Central memory CD4-positive, alpha-beta T cell (primary cell): ENCODE measurements at places on chromosomes 1 and 21.

GRCh38 chr1:173276922-173277800 is 70.0 kb upstream of the TNFSF4 start:
- no peak for DNase-seq

GRCh38 chr1:30847358-30847972 is 61.1 kb downstream of the SDC3 start:
- DNase-seq, result no peak

DNA sequence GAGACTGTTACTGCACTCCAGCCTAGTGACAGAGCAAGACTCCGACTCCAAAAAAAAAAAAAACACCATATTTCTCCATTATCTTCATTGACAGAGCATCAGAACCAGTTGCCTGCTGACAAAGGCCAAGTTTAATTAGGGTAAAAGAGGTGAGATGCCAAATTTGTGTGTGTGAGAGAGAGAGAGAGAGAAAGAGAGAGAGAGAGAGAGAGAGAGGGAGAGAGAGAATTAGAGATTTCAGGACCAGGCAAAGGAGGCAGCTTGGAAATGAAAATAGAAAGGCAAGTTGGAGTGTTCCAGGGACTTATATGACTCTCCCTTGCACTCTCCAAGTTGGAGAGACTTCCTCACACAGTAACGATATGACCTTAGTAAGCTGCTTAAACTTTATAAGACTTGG is 24.3 kb upstream of the UAP1 start:
- no peak for DNase-seq

- DNase-seq, result no peak
These were observed 123.9 kb downstream of the LHX4 start for GRCh38 chr1:180353945-180354344.

DNA sequence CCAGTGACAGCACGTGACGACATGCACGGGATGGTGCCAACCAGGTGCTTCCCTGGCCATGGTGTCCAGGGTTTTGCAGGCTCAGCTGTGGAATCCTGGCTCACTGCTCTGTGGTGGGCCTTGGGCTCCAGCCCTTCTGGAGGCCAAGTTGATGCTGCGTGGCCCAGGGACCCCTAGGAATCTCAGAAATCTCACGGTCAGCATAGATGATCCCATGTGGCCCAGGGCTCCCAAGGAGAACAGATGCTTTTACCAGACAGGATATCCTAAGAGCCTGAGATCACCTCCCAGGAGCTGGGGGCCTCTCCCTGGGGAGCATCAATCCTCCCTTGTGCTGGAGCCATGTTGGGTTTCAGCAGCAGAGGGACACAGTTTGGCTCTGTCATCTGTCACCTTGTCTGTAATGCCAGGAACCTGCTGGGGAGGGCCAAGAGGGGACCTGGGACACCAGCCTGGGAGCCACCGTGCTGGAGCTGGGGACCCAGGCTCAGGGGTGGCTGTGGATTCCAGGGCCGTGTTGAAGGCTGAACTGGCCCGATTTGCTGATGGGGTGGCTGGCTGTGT is 63.9 kb downstream of the TRIM11 start:
- no peak for DNase-seq

DNA sequence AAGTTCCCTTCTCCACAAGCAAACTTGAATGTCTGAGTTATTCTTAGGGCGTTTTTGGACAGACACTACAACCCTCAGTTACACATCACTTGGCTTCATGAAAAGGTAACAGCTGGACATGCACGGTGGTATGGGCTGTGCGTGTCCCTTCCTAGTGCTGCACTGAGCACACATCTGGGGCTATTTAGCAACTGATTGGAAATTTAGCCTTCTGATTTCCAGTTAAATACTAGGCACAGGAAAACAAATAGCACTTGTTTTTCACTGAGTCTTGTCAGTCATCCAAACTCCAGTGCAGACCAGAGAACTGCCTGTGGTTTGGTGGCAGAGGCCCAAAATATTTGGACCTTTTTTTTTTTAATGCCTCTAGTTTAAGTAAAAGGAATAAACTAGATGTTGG is 134.7 kb downstream of the TGFBR3 start:
- DNase-seq, result no peak

DNA sequence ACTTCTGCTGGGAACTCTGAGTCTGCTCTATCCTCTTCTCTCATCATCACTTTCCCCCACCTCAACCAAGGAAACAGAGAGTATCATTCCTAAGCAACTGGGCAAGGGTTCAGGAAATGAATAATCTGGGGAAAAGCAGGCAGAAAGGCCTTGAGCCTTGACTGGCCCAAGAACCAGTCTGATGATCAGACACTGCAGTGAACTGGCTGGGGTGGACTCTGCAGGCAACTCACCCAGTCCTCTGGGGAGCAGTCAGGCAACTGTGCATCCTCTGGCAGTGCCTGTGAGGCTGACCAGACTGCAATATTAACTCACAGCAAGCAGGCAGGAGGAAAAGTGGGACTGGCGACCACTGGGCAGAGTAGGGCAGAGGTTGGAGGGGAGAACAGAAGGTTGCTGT is 991 bp downstream of the ANKRD35 start:
- no peak for DNase-seq

DNA sequence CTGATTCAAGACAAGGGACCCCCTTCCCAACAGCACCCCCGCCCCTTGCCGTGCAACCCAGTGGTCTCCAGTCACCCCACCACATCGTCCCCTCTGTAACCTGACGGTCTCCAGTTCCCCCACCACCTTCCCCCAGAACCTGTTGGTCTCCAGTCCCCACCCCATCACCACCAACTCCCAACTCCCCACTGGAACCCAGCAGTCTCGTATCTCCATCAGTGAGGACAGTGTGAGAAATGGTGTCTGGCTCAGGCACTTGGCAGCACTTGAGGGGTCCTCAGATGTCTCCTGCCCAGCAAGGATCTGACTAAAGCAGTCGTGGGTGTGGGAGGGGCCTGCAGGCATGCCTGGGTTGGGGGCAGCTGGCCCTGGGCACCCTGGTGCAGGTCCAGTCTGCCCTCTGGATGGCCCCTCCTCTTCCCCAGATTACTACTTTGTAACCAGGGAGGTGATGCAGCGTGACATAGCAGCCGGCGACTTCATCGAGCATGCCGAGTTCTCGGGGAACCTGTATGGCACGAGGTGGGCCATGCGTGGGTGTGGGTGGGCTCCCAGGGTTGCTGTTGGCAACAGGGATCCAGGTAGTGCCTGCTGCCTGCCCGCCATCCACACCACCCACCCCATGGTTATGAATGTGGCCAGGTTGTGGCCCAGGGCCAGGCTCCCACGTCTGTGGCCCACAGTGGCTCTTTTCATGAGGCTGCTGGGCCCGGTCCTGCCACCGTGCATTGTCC is 3.1 kb upstream of the GJC2 start:
- no peak for DNase-seq

DNA sequence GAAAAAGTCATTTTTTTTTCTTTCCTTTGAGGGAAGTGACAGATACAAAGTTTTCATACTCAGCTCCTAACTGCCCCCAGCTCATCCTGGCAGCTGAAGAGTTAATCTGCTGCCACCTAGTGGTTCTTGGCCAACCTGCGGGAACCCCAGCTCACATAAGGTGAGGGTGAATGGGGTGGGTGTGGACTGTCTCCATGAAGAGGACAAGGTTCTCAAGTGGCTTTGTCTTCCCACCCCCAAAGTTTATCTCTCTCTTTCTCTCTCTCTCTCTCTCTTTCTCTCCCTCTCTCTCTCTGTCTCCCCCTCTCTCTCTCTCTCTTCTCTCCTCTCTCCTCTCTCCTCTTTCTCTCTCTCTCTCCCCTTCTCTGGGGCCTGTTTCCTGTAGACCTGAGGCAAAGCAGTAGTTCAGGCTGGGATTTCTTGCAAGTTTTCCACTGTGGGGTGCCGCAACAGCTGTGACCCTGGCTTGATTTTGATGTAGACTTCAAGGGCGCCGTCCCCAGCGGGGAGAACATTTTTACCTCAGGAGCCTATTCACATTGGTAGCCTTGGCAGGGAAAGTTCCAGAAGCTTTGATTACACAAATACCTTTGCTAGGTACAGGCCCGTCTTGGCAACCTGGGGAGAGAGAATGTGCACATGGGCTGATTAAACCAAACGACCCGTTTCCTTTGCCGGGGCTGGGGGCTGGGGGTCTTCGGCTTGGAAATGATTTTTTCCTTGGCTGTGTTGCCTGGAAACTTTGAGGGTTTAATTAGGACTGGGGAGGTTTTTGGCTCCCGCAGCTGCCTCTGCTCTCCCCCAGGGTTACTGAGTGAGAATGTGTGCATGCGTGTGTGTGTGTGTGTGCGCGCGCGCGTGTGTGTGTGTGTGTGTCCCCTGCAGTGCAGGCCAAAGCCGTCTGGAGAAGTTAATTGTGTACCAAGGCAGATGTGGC is 135.9 kb downstream of the TM2D1 start:
- peak; percentile 9 for DNase-seq

- no peak for DNase-seq
These were observed 242.4 kb downstream of the PLPP3 start for GRCh38 chr1:56336982-56337381.

- DNase-seq, result no peak
These were observed 342.8 kb upstream of the KAZN start for GRCh38 chr1:14255711-14256110.

DNA sequence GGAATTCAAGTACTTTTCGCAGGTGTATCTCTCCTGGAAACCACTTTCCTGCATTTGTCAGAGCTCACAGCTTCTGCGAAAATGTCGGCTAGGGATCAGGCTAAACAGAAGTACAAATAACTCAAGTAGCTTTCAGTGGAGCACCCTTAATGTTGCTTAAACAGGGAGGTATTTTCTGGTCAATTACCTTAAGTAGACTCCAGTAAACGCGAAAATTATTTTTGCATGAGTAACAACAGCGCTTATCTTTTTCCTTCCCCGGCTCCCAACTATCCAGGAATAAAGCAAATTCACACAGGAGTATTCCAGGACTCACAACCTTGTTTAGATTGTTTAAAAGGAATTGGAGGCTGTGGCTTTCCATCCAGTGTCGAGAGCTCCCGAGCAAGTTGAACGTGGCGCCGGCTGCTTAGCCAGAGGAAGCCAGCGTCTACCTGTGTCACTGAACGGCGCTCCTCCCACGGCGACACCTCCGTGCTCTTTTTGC is 7.3 kb upstream of the SIM2 start:
- no peak for DNase-seq

GRCh38 chr1:231106347-231106746 is 55.5 kb upstream of the TRIM67 start:
- no peak for DNase-seq

DNA sequence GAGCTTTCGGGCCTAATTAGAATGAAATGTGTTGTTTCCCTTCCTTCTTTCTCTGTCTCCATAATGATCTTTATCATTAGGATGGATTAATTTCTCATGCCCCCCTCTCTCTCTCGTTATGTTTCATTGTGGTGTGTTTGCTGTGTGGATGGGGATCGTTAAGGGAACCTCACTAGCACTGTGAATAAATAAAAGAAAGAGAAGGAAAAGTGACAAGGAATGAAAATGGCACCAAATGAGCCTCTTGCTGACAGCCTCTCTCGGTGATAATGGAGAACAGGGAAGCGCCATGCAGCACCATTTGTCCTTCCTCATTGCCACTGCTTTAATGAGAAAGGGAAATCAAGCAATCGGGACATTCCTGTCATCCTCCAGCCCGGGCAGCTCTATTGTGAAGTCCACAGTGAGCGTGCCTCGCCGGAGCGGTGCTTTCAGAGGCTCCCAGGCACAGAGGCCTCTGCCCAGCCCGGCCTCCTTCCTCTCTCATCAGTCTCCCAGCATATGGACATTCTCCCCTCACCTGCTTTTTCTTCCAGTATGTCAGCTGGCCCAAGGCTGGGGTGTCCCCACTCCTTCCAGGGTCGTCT is 265.7 kb upstream of the TMEM51 start:
- no peak for DNase-seq

DNA sequence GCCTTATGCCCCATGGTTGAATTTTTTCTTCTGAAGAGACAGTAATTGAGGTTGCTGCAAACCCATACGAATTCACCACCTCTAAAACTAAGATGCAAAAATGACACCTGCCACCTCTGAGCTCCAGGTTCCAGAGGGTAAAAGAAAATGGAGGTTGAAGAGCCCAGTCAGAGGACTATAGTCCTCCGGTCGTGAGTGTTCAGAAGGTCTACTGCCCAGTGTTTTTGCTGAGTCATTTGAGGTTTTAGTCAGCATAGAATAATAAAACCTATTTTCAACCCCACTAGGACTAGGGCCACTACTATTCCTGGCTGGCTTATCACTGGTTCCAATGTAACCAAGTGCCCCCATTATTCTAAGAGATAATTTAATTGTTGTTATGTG is 12.9 kb upstream of the SLAMF7 start:
- no peak for DNase-seq

GRCh38 chr21:44572959-44573583 is 458 bp upstream of the KRTAP10-4 start:
- DNase-seq, result no peak

DNA sequence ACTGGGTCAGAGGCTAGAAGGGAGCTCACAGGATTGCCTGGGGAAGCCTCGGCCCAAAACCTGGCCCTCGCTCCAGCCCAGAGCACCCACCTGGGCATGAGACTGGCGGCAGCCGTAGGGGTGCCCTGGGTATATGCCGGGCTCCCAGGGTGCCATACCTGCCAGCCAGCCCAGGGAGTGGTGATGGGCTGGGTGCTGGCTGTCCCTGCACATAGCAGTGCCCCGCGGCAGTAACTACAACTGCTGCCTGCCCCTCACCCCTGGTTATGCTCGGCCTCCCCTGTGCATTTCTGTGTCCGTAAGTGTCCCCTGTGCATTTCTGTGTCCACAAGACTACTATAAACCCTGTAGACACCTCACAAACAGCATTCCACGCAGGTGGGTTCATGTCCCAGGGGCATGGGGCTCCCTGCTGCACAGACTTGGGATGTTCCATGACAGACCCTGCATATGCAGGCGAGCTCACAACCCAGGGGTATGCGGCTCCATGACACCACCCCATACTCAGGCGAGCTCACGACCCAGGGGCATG is 5.8 kb upstream of the SPATC1L start:
- DNase-seq, result no peak

- DNase-seq, result no peak
These were observed 25.3 kb downstream of the ZFYVE9 start for GRCh38 chr1:52166996-52167753.

- DNase-seq, result no peak
These were observed 3.6 kb downstream of the UBXN11 start for GRCh38 chr1:26302733-26303405.

- DNase-seq, result no peak
These were observed 3.0 kb downstream of the ATF6 start for GRCh38 chr1:161768986-161769672.

DNA sequence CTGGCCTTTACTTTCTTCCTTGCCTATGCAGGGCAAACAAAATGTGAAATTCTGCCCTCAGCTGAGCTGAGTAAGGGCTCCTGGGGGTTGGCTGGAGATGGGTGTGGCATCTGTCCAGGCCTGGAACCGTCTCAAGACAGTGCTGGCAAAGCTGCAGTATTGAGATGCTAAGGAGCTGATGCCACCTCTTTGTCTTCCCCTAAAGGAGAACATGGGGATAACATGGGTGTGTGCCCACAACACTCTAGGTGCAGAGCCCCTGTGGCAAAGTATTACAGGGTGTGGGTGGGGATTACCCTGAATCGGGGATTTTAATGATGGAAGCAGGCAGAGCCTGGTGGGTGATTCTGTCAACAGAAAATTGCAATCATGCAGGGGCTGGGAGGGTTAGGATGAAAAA is 2.5 kb upstream of the ST3GAL3 start:
- no peak for DNase-seq
